Activated T-helper 1 cell treated with Interleukin-2 at 50 U/mL for 16 hours (primary cell): ENCODE measurements at places on chromosomes 16 and 17.

DNA sequence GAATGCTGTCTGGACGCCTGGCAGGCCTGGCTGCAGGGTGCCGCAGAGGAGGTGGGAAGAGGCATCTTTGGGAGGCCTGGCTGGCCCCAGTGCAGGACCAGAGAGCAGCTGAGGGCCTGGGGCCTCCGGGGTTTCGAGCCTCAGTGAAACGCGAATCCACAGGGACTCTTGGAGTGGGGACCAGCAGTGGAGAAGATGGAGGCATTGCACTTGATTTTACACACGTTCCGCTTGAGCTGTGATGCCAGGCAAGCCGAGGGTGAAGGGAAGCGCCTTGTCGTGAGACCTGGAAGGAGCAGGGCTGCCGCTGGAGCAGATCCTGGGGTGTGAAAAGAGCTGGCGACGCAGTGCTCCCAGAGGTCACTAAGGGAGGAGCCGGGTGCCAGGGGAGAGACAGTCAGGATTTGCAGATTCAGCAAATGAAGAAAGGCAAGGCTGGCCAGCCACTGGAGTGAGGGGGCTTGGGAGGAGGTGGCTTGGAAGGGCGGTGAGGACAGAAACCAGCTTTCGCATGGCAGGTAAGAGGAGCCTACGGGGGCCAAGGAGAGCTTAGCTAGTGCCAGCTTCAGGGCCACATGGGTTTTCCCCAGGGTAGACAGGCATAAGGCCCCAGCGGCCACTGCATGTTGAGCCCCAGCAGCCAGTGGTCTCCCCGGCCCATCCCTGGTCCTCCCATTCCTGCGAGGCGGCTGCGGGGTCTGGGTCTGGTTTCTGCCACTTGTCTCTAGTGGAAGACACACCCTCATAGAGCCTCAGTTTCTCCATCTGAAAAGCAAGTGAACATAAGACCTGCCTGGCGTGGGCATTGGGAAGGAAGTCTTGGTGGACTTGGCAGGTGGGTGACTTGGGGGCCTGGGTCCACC is 175.2 kb upstream of the CHMP6 start:
- no peak for DNase-seq

- DNase-seq = no peak
Measured at GRCh38 chr17:75301502-75302206, 12.4 kb upstream of the SLC25A19 start.

GRCh38 chr16:24051125-24051524 is 205.0 kb upstream of the CACNG3 start:
- no peak for DNase-seq

DNA sequence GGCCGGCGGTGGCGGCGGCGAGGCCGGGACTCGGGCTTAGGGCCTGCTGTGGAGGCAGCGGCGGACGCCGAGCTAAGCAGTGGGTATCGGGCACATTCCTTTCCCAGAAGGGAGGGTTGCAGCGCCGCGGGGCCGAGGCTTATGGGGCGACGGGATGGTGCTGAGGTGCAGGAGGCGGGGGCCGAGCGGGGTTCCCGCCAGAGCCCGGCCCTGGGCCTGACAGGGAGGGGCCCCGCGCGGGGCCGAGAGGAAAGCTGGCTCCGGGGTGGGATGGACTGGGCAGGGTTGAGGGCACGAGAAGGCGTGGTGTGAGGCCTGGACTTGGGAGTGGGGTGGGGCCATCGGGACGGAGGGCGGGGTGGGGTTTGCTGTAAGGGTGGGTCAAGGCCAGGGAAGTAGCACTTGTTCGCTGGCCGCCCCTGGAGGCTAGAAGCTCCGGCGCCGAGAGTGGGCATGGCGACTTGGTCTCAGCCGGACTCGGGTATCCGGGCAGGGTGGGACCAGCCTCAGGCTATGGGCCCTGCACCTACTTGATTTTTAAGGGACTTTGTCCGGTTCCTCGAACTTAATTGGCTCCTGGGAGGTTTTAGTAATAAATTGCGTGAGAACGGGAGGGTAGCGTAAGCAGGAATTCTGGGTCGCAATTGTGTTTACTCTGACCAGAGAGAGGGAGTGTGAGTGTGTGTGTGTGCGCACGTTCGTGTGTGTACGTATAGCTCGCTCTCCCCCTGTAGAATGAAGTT is 396 bp downstream of the NFE2L1 start:
- DNase-seq = no peak

DNA sequence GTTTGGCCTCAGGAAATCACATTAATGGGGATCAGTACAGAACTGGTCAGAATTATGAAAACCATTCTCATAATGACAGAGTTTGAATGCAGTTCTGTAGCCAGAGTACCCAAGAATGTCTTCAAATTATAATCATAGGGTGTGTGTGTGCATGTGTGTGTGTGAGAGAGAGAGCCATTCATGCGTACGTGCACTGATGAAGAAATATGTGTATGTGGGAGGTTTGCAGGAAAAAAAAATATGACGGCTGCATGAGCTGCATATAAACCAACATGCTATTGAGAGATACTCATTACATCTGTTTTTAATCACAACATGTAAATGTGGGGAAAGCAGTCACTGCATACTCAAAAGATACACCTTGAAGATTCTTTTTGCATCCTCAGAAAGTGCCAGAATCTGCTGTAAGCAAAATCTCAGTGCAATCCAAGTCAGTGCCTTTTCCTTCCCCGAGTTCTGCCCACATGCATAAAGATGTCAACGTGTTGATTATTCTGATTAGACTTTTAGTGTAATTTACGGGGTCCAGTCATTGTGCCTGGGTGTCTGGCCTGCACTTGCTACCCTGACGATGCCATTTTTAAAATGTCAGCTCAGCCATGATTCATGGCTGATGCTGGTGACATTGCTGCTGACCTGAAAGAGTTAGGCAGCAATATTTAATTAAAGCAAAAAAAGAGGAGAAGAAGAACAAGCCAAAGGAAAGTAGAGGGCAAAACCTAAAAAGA is 378.7 kb upstream of the ZFHX3 start:
- no peak for DNase-seq

DNA sequence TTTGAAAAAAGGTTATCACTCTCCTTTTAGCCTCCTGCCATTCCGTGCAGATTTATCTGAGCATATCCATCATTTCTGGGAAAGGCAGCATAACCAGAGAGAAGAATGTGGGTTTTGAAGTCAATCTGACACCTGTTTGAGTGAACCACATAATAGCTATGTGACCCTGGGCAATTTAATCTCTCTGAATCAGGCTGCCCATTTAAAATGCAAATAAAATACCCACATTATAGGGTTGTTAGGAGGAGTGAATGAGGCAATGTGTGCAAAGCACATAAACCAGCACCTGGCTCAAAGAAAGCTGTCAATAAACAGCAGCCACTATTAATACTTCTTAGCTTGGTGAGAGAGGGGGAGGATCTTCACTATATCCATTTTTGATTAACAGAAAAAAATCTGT is 88.0 kb downstream of the CACNG1 start:
- DNase-seq = no peak

- DNase-seq = no peak
Measured at GRCh38 chr16:23679274-23679985, 741 bp downstream of the PLK1 start.

- DNase-seq = no peak
Measured at GRCh38 chr17:38918916-38919315, 6.5 kb upstream of the LASP1NB start.

DNA sequence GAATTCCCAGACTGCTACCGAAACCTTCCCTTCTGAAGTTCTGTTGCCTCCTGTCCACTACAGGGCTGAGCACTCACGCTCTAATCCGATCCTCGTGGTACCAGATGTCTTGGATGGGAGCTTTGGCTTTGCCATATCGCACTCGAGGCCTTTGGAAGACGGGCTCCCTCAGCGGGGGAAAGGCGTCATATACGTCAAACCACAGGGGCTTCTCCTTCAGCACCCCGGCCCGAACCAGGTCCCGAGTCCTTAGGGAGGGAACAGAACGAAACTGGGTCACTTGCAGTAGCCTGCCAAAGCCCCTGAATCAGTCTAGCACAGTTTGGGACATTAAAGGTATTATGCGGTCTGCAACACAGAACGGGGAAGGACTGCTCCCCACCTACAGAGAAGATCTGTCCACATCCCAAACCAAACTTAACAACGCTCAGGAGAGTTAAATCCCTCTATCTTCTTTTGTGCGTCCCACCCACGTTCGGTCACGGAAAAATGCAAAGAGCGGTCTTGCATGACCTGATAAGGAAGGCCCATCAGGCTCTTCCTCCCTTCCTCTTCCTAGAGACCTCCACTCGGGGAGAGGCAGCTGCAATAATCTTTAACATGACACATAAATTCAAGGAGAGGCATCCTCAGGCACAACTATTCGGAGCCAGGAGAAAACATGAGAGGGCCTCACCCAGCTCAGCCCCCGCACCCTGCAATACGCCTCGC is 526 bp downstream of the MRPS23 start:
- no peak for DNase-seq

- no peak for DNase-seq
Measured at GRCh38 chr17:8707332-8708024, 37.2 kb downstream of the CCDC42 start.

DNA sequence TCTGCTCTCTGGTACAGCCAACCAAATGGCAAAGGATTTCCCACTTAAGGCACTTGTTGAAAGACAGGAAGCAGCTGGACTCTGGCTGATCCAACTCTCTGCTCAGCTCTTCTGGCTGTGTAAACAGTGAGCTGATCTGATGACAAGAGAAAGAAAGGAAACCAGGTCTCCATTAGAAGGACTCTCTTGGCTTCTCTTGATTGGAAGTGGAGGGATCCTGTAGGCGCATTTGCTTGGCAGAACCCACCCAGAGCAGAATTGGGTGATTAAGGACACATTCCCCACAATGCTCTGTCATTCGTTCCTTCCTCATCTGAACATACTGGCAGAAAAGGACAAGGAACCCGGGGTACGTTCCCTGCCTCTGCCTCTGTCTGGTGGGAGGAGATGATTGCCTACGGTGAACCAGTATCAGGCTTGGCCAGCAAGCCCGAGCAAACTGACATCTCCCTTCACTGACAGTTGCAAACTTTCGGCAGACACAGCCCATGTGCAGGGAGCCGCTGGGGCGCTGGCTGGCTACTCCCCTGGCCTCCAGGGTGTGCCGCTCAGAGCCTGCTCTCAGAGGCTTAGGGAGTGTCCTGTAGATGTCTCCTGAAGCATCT is 29.1 kb downstream of the LDHD start:
- DNase-seq = no peak
